Daoy (cell line): ENCODE measurements at places on chromosomes 16 and 17. TPM values are rescaled to one million over a fixed set of nuclear protein-coding genes. Genes with fewer than 3 reads are reported as not detected.
A peak's percentile ranks its signal among the peaks of the same experiment; 100 is the strongest.

DNA sequence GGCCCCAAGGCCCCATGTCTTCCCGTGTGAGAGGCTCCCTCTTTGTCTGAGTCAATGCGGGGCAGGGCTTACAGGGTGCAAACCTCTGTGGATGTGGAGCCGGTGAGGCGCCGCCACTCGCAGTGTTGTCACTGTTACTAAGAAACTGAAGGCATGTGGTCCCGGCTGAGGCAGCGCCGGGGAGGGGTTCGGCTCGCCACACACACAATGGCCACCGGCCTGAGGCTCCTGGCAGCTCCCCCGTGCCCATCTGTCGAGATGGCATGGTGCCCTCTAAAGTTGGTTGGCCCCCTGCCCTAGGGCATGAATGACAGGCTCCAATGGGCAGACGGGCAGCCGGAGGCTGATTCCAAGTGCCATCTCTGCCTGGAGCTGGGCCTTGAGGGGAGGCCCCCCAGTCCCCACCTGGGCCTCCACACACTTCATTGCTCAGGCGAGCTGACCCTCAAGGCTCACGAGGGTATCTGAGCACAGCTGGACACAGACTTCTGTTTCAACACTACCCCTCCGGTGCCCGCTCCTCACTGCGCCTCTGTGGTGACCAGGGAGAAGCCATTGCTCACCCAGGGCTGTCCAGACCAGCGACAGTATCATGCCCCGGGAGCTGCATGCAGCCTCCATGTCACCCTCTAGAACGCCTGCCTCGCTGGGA lies 137.2 kb downstream of the C16orf78 start:
- no peak for DNase-seq

DNA sequence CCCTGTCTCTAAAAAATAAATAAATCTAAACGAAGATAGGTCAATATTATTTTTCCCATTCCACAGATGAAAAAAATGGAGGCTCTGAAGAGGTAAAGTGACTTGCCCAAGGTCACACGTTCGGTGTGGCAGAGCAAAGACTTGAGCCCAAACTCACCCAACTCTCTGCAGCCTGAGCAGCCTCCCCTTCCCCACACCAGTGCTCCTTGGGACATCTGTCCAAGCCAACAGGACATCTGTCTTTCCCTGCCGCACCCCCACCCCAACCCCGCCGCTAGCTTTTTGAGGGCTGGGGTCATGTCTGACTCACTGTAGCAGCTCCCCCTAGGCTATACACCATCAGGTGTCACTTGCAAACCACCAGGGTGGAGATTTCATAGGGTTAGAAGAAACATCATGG lies 5.2 kb upstream of the BEAN1 start:
- DNase-seq = no peak

DNA sequence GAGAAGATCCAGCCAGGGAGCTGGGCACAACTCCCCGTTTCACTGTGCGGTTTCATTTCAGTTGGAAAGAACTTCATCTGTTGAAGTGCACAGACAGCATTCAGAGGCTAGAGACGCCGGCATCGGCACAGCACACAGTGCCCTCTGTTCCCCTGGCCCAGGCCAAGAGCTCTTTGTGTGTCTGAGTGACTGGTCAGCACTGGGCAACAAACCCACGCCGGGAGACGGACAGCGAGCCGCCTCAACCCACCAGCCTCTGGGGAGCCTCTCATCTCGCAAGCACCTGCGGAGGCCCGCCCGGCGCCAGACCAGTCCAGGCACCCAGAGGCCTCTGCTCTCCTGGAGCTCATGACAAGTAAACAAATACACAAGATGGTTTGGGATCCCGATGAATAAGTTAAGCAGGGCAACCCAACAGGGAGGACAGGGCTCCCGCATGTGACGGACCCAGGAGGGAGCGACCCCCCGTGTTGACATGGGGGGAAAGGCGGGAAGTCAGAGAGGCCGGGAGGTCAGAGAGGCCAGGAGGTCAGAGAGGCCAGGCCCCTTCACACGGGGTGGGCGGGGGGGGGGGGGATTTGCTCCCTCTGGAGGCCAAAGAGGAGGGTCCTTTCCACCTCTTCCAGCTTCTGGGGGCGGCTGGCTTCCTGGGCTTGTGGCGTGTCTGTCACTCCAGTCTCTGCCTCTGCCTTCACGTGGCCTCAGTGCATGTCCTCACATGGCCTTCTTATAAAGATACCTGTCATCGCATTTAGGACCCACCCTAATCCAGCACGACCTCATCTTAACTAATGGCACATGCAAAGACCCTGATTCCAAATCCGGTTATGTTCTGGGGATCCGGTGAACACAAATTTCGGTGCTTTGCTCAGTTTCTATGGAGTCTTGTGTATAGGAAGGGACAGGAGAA lies 25.8 kb upstream of the KLHDC4 start:
- no peak for DNase-seq

- no peak for DNase-seq
Measured at GRCh38 chr17:77505181-77505639, 364.4 kb downstream of the SEC14L1 start.

- DNase-seq = peak; percentile 83
Measured at GRCh38 chr16:50251375-50252081, 14.8 kb upstream of the ADCY7 start.

DNA sequence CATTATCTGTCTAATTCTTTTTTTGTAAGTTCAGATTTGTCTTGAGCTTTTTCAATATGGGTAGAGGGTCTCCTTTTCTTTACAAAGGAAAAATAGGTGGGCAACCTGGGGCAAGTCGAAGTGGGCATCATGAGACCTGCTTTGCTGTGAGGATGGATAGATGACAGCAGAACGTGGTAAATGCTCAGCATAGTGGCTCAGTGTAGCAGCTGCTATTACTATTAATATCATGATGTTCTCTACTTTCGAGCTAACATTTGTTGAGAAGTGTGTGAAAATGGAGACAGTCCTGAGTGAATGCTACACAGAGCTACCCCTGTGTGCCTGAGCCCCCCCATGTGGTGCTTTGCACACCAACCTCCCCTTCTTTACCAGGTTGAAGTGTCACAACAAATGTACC lies 39.0 kb upstream of the LGALS9 start:
- DNase-seq = no peak

GRCh38 chr16:85641776-85642176 lies 28.7 kb downstream of the GSE1 start:
- DNase-seq = no peak

GRCh38 chr17:35716897-35717465 lies 14.5 kb upstream of the RASL10B start:
- DNase-seq = no peak

GRCh38 chr17:76689859-76690258 lies 20.9 kb downstream of the MXRA7 start:
- DNase-seq = no peak

DNA sequence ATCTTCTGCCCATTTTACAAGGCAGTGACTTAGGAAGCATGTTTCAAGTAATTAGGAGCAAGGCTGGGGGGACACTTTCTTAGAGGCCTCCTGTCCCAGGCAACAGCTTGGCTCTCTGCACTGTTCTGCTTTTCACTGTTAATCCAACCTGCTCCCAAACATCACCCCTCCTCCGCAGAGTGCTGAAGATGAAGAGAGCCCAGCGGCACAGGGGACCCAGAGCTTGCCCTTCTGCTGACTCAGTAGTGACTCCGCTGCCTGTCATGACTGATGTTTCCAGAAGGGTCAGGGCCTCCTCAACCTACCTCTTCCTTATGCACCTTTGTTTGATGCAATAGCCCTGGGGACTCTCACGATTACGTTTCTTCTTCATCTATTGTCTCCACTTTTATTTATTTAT lies 38.9 kb upstream of the NDRG4 start:
- no peak for DNase-seq

DNA sequence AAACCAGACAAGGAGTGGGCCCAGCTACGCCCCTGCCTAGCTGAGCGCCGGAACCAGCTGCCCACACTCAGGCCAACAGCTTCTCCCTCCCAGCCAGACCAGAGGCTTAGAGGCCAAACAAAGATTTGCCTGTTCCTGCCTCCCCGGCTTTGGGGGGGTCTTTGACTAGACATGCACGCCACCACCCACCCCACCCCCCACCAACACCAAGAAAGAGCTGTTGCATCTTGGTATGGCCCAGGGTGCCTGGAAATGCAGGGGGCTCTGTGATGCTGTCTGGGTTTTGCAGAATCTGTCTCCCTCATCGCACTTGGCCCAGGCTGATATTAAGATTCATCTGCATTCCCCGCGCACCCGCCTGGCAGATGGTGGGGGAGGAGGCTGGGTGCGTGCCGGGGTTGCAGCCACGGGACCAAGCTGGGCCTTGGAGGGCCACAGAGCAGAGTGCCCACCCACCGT lies 1.3 kb upstream of the NXPH3 start:
- no peak for DNase-seq

- DNase-seq = peak; percentile 43
Measured at GRCh38 chr16:74999609-75000480, 1.0 kb downstream of the ZNRF1 start.

- no peak for DNase-seq
Measured at GRCh38 chr17:69533481-69534234, 119.2 kb downstream of the MAP2K6 start.

DNA sequence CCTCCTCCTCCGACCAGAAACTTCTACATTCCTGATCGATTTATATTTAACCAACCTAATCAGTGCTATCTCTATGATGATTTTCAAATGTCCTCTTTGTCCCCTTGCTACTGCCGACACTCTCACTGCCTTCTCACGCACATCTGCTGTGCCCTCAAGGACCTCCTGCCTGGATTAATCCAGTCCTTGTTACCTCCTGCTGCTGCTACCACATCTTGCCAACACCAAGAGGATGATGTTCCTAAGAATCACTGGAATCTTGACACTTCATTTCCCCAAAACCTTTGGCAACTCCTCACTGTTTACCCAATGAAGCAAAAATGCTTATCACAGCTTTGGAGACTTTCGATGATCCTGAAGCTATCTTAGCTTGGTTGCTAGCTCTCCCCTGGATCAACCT lies 287.3 kb upstream of the AXIN2 start:
- no peak for DNase-seq

DNA sequence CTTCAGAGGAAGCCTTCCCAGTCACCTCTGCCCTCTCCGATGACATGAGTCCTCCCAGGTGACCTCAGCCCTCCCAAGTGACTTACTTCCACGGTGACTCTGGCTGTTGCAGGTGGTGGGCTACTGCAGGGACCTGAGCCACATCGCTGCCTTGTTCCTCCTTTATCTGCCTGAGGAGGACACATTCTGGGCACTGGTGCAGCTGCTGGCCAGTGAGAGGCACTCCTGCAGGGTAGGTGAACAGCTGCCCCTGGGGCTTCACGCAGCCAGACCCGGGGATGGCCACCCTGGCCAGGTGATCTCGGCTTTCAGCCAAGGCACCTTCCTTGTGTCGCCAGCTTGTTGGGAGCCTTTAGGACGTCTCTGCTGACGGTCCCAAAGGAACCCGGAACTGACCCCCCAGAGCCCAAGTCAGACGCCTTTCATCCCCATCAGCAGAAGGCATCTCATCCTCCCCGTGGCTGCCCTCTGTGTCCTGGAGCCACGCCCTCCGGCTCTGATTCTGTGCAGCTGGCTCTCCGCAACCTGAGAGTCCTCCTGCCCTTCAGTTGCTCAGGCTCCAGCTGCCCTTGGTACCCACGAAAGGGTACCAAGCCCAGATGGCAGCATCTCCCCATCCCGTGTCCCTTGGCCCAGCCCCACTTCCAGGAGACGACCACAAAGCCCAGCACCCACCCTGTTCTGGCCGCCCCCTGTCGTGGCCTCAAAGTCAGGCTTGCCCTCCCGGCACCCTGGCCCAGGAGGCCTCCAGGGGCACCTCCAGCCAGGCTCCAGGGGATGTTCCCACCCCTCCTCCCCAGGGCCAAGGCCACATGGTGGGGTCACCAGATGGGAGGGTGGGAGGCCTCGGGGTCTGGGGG lies 81.7 kb downstream of the GOSR1 start:
- DNase-seq = no peak

DNA sequence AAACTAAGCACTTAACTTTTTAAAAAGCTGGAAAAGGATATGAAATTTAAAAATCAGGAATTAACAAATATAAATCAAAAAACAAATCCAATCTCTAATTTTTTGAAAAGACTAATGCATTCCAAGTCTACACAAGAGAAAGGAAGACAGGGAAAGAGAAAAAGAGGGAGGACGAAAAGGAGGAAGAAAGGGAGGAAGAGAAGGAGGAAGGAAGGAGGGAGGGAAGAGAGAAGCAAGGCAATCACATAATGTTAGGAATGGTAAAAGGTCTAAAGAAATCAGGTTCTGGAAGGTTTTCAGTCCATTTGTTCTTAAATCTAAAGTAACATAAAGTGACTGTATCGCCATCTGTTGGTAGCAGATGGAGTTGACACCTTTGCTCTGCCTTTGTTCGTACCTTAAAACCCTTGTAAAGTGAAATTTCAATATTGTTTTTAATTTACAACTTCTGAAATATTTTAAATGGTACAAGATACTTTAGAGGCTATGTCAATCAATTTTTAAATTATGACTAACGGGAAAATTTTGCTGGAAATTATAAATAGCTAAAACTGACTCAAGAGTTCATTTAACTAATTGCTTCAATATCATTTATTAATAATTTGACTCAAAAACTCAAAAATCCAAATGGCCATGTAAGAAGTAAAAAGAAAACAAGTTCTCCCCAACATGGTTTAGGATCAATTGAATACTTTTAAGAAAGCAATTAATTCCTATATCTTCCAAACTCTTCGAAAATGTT lies 20.4 kb upstream of the CDYL2 start:
- DNase-seq = peak; percentile 46

DNA sequence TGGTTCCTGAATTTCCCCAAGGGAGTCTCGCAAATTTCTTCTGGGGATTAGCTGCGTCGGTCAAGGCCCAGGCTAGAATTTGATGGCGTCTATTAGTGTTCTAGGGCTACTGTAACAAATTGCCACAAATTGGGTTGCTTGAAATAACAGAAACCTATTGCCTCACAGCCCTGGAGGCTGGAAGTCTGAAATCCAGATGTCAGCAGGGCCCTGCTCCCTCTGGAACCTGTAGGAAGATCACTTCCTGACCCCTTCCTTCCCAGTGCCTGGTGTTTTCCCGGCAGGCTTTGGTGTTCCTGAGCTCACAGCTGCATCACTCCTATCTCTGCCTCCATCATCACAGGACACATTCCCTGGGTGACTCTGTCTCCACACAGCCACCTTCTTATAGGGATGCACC lies 24.4 kb downstream of the DHRS7C start:
- no peak for DNase-seq

- DNase-seq = no peak
Measured at GRCh38 chr16:21949713-21950260, 3.4 kb upstream of the UQCRC2 start.

GRCh38 chr16:69848637-69849545 lies 86.8 kb downstream of the WWP2 start:
- DNase-seq = peak; percentile 93

The MLX gene
- 8.5 and 16.2 TPM in 2 replicates for total RNA-seq

The CMTM2 gene
- not detected in 2 replicates for total RNA-seq

The TEDC2 gene
- 21.1 and 29.3 TPM in 2 replicates for total RNA-seq

The CEP112 gene
- total RNA-seq = 0.68 and 2.8 TPM in 2 replicates

The NPIPB6 gene
- 0.46 TPM in 1 of 2 replicates, not detected in the other for total RNA-seq

The RNF112 gene
- total RNA-seq = 0.11 and 0.57 TPM in 2 replicates

The SPN gene
- total RNA-seq = 0.40 and 0.89 TPM in 2 replicates

The TMEM94 gene
- 8.5 and 30.5 TPM in 2 replicates for total RNA-seq

The TBC1D3G gene
- total RNA-seq = not detected in 2 replicates

The DHX58 gene
- total RNA-seq = 1.3 and 3.1 TPM in 2 replicates

The CA10 gene
- not detected in 2 replicates for total RNA-seq

The YPEL2 gene
- 0.54 and 2.1 TPM in 2 replicates for total RNA-seq
